ENCODE measurements at places on chromosomes 3 and 15. TPM values are rescaled to one million over a fixed set of nuclear protein-coding genes. Genes with fewer than 3 reads are reported as not detected.
A peak's percentile ranks its signal among the peaks of the same experiment; 100 is the strongest.

Gene IFT57
- 21.0 TPM for total RNA-seq

Gene RBPMS2
- 0.75 TPM for total RNA-seq

Gene PLS1
- 14.8 TPM for total RNA-seq

Gene THRB
- total RNA-seq = 4.7 TPM

Gene CHRM5
- total RNA-seq = not detected

Gene RLBP1
- total RNA-seq = not detected

Gene CD276
- total RNA-seq = 17.0 TPM

GRCh38 chr3:142706321-142707127 is 17.3 kb upstream of the TRPC1 start:
- H3K4me3 ChIP-seq = no peak overlapping the region
- DNase-seq = no peak
- no peak overlapping the region for H3K27ac ChIP-seq
- no peaks in the 10 kb centered on the region for H3K36me3 ChIP-seq

DNA sequence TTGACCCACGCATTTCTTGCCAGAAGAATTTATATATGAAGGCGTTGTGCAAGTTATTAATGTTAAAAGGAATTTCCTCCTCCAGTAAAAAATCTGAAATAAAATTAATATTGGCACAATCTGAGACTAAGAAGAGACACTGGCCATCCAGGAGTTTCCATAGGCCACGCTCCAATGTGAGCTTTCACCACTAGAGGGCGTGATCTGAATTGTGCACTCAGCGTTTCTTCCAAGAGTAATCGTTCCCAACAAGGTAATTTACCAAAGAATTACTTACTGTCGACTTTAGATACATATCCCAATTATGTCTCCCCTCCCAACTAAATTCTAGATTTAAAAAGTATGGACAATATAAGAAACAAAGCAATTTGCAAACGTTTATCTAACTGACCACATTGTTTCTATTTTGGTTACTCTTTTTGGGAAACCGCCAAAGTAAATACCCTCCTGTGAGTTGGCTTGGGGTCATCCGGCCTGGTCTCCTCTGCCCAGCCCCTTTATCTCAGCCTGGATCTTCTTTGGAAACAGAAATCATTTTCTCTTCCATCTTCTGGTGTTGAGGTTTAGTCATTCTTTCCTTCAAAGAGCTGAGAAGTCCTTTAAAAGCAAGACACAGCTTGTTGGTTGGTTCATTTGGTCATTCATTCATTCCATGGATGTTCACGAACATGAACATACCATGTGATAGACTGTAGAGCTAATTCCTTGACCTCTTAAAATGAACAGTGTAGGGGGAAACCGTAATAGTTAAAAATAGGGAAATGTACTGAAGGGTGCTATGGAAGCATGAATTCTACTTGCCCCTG is 26.2 kb downstream of the POLR2M start:
- no peak overlapping the region for H3K4me3 ChIP-seq
- no peaks in the 10 kb centered on the region for H3K4me1 ChIP-seq
- no peak overlapping the region for H3K27ac ChIP-seq
- no peaks in the 10 kb centered on the region for H3K36me3 ChIP-seq
- H3K27me3 ChIP-seq = no peaks in the 10 kb centered on the region

DNA sequence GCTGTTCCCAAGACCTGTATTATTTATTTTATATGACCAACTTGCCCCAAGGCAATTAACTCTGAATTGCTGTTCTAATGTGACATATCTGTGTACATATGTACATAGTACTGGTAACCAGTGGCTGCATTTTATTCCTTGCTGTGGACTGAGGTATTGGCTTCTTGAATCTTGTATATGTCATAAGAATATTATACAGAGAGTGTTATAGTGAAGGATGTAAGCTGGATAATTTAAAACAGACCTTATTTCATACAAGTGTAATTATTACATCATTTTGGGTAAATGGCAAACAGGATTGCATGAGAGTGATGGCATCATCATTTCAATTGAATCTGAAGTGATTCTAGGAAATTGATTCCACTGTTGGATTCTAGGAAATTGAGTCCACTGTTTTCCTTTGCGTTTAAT is 32.9 kb downstream of the B3GALNT1 start:
- no peaks in the 10 kb centered on the region for H3K36me3 ChIP-seq
- no peak overlapping the region for H3K4me3 ChIP-seq
- H3K27me3 ChIP-seq = no peaks in the 10 kb centered on the region
- no peak overlapping the region for H3K27ac ChIP-seq

DNA sequence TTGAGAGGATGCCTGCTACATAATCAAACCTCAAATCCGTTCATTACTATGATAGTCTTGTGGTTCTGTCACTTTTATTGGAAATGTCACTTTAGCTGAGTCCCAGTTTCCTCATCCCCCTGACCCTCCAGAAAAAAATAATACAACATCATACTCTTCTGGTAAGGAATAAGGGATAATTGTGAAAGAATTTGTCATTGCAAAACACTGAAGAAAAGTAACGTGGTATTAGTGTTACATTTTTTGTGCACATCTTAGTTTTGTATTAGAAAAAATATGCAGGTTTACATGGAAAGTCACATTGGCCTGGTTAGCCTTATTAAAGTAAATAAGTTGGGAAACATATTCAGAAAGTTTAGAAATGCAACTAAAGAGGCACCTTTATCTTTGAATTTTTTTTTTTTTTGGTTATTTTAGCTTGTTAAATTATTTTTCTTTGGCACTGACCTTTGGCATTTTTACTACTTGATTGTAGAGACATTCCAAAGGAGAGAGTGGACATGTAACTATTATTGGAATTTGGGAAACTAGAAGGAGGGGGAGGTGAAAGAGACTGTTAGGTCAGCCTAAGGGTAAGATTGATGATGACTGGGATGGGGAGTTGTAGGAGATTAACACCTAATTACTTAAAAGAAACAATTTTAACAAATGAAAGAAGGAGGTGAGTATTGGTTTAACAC is 462.2 kb upstream of the RARB start:
- no peaks in the 10 kb centered on the region for H3K36me3 ChIP-seq
- DNase-seq = no peak
- no peaks in the 10 kb centered on the region for H3K4me1 ChIP-seq
- H3K27ac ChIP-seq = no peak overlapping the region

GRCh38 chr3:124834723-124835718 is 52.1 kb downstream of the ITGB5 start:
- peaks cover 45% of the 10 kb centered on the region for H3K4me1 ChIP-seq
- no peaks in the 10 kb centered on the region for H3K27me3 ChIP-seq
- no peak overlapping the region for H3K4me3 ChIP-seq

DNA sequence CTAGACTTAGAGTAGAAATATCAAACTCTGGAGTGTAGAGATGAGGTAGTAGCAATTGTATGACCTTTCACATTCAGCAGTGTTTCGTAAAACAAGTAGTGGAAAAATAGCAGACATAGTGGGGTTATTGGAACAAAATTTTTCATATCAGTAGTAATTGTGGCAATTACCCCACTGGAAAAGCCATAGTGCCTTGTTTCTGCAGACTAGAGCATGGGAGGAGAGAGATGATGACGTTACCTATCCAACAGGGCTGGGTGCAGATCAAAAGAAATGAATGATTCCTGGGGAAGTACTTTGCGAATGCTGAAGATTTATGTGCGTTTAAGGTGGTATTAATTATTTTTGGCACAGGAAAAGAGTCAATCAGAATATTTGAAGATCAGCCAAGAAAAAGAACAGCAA is 147.0 kb upstream of the LRRFIP2 start:
- no peak overlapping the region for H3K27ac ChIP-seq
- no peak overlapping the region for H3K4me3 ChIP-seq
- DNase-seq = no peak
- no peaks in the 10 kb centered on the region for H3K27me3 ChIP-seq
- H3K36me3 ChIP-seq = peaks cover 85% of the 10 kb centered on the region
- no peaks in the 10 kb centered on the region for H3K4me1 ChIP-seq

- H3K27me3 ChIP-seq = no peaks in the 10 kb centered on the region
- no peaks in the 10 kb centered on the region for H3K36me3 ChIP-seq
- no peak overlapping the region for H3K4me3 ChIP-seq
- no peak overlapping the region for H3K27ac ChIP-seq
- no peaks in the 10 kb centered on the region for H3K4me1 ChIP-seq
Observed at GRCh38 chr3:35404571-35404970, 234.8 kb upstream of the ARPP21 start.

GRCh38 chr3:149965278-149965677 is 5.4 kb downstream of the PFN2 start:
- H3K4me3 ChIP-seq = no peak overlapping the region
- DNase-seq = no peak

- no peak overlapping the region for H3K27ac ChIP-seq
- no peak overlapping the region for H3K4me3 ChIP-seq
- no peaks in the 10 kb centered on the region for H3K27me3 ChIP-seq
- H3K36me3 ChIP-seq = no peaks in the 10 kb centered on the region
- no peaks in the 10 kb centered on the region for H3K4me1 ChIP-seq
Observed at GRCh38 chr3:2211568-2211967, 112.9 kb downstream of the CNTN4 start.

DNA sequence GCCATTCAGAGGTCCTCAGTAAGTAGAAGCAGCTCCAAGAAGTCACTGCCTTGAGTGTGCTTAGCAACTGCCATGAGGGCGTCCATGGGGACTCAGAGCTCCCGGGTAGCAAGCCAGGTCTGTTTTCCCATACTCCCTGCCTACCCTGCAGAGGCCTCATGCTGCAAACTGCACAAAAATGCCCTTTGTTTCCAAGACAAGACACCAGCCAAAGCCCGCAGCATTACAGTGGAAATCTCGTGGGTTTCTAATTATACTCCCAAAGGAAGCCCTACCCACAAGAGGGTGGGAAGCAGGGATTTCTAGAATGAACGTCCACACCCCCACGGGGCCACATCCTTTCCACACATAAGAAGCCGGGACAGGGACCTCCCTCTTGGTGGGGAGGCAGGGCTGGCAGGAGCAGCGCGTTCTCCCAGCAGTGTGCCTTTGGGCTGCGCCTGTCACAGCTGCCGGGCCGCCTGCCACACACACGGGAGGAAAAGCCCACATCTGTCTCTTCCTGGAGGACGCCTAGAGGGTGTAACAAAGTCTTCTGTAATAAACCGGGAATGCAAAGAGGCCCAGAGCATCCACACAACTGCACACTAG is 31.1 kb downstream of the FAM174B start:
- H3K4me1 ChIP-seq = peaks cover 6% of the 10 kb centered on the region
- H3K36me3 ChIP-seq = no peaks in the 10 kb centered on the region
- H3K4me3 ChIP-seq = no peak overlapping the region

- no peaks in the 10 kb centered on the region for H3K36me3 ChIP-seq
- no peak overlapping the region for H3K4me3 ChIP-seq
- H3K27ac ChIP-seq = peak overlapping the region; percentile 48
- peaks cover 13% of the 10 kb centered on the region for H3K4me1 ChIP-seq
Observed at GRCh38 chr3:188941103-188941502, 230.7 kb upstream of the TPRG1 start.

Data from esophagus squamous epithelium (tissue), 5 donors.